Stimulated activated CD8-positive, alpha-beta memory T cell treated with anti-CD3 and anti-CD28 coated beads, Interleukin-4, amount 100 ng/mL, for 1 hour (primary cell): ENCODE measurements at places on chromosomes 1 and 21.
A peak's percentile ranks its signal among the peaks of the same experiment; 100 is the strongest.

GRCh38 chr1:88684482-88685258, 597 bp downstream of the PKN2 start:
- peak; percentile 21 for DNase-seq

- no peak for DNase-seq
Measured at GRCh38 chr1:156244126-156244525, 2.1 kb downstream of the BGLAP start.

- no peak for DNase-seq
Measured at GRCh38 chr1:183139281-183139942, 46.7 kb upstream of the LAMC2 start.

DNA sequence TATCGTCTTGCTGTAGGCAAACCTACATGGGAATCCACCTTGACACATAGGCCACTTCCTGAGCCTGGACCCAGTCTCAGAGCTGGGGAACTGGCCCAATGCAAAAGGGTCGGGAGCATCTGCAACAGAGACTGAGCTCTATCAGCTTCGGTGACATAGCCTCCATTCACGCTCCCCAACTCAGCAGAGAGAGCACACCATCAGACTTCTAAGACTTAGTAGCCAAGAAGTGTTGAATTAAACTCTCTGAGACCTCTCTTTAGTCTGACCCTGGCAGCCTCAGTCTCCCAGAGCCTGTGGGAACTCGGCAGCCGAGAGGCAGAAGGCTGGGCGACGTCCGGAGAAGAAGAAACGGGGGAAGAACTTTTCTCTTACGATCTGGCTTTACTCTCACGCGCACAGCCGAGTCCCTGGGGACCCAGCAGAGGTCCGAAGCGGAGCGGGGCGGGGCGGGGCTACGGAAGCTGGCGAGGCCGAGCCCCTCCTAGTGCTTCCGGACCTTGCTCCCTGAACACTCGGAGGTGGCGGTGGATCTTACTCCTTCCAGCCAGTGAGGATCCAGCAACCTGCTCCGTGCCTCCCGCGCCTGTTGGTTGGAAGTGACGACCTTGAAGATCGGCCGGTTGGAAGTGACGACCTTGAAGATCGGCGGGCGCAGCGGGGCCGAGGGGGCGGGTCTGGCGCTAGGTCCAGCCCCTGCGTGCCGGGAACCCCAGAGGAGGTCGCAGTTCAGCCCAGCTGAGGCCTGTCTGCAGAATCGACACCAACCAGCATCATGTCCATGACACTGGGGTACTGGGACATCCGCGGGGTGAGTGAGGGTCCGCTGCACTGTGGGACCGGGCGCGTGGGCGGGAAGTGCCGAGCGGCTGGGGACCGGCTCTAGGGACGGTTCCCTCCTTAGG, at the start of gene GSTM4:
Gene GSTM4, plus strand, starts transcription at position 485 of the 905 bp plus-strand sequence. Its CDS starts 291 bp downstream, at position 776.
- DNase-seq = peak; percentile 38

DNA sequence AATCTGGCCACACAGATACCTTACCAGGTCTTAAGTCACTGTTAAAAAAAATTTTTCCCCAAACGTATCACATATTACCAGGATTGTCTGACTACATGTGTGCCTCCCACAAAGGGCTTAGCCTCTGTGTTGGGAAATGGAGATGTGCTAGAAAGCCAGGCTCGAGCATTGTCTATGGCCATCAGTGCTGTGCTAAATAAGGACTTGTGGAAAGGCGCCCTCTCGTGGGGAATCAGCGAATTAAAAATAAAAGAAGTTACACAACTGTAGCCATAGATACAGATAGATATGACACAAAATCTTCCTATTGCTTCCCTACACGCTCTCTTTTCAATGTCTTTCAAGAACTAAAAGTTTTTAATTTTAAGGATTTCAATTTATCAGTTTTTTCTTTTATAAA, 47.5 kb upstream of the CRNN start:
- peak; percentile 26 for DNase-seq

DNA sequence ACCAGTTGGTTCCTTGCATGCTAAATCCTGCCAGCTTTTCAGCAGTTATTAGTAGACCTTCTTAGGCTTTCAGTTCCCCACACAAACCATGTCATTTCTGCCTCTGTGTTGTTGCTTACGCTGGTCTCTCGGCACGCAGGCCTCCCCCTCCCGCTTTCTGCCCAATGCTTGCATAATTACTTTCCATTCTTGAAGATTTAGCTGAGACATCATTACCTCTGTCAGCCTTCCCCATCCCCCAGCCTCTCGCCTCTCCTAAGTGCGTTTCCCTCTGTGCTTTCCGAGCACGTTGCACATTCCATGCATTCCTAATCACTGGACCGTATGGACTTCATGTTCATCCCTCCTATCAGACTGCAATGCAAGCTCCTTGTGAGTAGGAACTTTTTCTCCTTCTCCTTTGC, 26.8 kb downstream of the TSHB start:
- no peak for DNase-seq

GRCh38 chr1:90400131-90400530, 317.0 kb downstream of the BARHL2 start:
- no peak for DNase-seq
